Renal cortical epithelial cell (primary cell): ENCODE measurements at places on chromosomes 16 and 17. TPM values are rescaled to one million over a fixed set of nuclear protein-coding genes. Genes with fewer than 3 reads are reported as not detected.

The LLGL2 gene
- 52.5 and 68.9 TPM in 2 replicates for total RNA-seq

The HSBP1 gene
- 39.1 and 103 TPM in 2 replicates for total RNA-seq

GRCh38 chr16:61834082-61834481 lies 202.2 kb downstream of the CDH8 start:
- DNase-seq = no peak

DNA sequence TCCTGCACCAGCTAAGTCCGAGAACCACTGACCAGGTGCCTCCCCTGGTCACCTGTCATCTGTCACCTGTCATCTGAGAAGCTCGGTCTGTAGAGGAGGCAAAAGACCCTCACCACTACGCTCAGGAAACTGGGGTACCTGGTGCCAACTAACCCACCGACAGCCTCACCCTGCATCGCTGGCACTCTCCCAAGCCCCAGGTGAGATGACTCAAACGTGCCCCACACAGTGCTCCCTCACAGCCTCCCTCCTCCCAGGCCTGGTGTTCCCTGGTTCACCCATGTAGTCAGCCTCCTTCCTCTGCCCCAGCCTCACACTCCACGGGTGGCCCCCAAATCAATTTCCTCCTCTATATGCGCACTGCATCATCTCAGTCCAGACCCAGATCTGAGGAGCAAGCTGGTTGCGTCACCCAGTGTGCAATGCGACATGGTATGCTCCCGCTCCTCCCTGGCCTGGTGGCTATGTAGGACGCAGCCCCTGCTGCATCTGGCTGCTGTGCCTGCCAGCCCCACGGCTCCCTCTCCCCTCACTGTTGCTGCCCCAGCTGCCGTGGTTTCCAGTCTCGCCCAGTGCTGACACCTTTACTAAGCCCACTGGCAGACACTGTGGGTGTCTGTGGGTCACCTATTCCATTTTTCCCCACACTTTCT lies 68.3 kb downstream of the GTF3C1 start:
- DNase-seq = no peak

DNA sequence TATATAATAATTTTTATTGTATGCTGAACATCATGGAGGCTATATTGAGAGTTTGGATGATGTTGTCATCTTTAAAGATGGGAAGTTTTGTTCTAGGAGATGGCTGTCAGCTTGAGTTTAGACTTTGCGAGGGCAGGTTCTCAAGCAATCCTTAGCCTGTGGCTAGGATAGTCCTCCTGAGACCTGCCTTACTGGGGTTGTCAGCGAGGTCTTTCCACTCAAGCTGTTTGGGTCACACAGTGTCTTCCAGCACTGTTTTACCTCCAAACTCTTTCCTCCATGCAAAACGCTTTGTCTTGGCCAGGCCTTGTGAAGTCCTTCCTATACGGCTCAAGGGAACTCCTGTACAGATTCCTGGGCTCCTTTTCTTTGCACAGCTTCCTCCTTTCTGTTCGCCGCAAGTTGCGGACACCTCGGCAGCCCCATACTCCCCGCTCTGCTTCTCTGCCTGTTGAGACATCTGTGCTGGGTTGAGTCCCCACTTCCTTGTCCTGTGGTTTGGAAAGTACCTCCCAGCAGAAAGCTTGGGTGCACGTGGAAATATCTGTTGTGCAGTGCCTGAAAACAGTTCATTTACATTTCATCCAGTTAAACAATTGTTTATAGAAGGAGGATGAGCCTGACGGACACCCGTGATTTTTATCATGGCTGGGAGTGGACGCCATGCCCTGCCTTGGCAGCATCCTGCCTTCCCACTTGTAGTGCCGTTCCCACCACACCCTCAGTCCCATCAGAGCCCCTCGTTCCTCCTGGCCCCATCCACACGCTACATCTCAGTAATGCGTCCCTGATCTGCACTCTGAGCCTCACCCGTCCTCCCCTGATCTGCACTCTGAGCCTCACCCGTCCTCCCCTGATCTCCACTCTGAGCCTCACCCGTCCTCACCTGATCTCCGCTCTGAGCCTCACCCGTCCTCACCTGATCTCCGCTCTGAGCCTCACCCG lies 55.0 kb upstream of the CBFA2T3 start:
- no peak for DNase-seq

- DNase-seq = no peak
These were observed 49.0 kb downstream of the NT5M start for GRCh38 chr17:17351901-17352781.

- DNase-seq = no peak
These were observed 75.6 kb downstream of the SPECC1 start for GRCh38 chr17:20084621-20085282.

GRCh38 chr17:72644492-72644891 lies 448.0 kb downstream of the SLC39A11 start:
- DNase-seq = no peak

GRCh38 chr17:79085154-79085920 lies 10.7 kb downstream of the ENGASE start:
- DNase-seq = no peak

DNA sequence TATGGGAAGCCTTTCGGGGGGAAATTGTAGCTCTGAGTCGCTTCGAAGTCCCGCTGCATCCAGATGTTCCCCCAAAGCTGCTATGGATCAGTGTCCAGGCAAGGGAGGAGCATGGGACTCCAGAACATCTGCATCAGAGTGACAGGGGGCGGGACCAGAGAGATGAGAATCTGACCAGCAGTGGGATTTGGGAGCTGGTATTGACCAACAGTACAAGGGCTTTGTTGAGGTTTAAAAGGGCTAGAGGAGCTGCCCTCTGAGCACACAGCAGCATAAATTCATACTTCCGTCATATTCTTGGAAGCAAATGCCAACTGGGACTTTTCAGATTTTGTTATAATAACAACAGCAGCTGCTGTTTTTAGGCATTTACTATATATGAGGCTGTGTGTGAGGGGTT lies 10.6 kb downstream of the RBFOX1 start:
- no peak for DNase-seq
